Esophagus mucosa (tissue), 1 donor: ENCODE measurements at places on chromosomes 2 and 18.
A peak's percentile ranks its signal among the peaks of the same experiment; 100 is the strongest.

DNA sequence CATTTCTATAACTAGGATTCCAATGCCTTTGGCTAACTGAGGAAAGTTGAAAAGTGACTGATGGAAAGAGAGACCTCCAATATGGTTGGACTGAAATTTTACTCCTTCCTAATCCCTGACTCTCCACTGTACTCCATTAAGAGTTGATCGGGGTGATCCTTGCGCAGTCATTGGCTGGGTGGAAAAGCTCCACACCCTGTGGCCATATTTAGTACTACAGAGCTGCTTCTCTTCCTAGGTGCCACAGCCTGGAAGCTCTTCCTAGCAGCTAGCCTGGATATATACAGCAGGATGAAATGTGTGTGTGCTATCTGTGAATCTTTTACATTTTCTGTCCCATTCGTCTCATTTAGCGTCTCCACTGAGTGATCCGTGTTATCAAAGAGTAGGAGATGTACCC is 71.2 kb downstream of the MEP1B start:
- peak; percentile 29 for ATAC-seq

DNA sequence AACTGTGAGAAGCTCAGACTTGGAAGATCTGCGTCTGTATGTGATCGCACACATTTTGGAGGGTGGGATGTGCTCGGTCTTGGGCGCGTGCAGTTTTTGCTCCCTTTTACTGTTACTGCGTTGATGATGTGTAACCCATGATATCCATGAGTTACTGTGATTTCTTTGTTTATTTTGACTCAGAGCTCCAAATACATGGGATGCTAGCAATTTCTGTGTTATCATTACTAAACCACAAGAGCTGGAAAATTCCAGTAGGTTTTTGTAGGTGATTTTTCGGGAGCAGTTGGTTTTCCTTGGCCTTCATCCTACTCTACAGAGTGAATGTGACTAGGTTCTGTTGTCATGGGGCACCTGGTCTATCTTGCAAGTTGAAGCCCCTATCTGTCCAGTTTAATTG is 124.2 kb downstream of the AGAP1 start:
- no peak for ATAC-seq

- ATAC-seq, result no peak
These were observed 220.6 kb downstream of the SRBD1 start for GRCh38 chr2:45390441-45390840.

DNA sequence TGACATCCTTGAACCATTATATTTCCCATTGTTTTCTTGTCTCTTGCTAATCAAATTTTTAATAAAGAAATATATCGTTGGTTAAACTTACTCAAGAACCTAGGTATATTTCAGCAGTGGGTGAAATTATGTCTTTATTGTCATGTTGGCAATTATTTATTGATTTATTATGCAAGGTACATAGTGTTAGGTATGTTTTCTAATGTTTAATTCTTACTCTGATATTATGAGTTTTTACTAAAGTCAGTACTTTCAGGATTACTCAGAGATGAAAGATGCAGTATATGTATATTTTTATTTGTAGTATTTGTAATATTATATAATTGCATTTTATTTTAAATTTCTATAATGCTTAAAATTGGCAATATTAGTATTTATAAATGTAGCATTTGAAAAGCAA is 46.9 kb downstream of the PSMD14 start:
- ATAC-seq, result no peak

DNA sequence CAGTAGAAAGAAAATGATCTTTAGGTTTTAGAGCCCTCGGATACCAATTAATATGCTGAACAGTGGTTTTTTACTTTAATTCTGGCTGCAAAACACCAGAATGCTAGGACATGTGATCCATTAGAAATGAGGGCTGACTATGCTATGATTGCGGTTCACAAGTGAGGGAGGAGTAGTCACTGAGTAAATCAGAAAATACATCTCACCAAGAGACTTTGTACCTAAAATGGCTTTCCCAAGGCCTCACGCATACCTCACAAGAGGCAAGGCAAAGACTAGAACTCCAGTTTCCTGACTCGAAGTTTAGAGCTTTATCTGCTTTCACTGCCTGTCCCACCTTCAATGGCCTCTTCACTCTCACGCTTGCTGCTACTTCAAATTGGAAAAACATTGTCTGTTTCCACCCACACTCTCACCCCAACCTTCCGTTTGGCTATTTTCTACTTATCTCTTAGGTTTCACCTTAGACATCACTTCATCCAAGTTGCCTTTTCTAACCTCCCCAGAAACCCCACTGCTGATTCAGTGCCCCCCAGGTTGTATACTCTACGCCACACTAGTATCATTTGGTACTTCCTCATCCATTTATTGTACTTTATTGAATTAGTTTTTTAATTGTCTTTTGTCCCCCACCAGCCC is 5.1 kb upstream of the MBD2 start:
- no peak for ATAC-seq

- no peak for ATAC-seq
These were observed 576.9 kb downstream of the ADCYAP1 start for GRCh38 chr18:1481577-1481976.

DNA sequence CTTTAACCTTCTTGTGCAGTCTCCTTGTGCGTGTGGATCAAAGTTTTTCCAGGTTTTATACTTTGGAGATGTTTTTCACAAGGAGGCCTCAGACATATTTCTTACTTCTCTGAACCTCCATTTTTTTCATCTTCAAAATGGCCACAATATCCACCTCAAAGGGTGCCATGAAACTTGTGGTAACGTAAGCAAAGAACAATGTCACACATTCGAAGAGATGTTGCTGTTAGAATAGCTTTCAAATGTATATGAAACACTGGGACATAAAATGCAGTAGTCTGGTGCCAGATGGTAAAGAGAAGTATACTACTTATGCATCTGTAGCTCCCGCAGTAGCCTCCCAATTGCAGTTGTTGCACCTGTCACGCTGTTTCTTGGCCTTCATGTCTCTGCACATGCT is 2.6 kb upstream of the KRCC1 start:
- ATAC-seq, result no peak

DNA sequence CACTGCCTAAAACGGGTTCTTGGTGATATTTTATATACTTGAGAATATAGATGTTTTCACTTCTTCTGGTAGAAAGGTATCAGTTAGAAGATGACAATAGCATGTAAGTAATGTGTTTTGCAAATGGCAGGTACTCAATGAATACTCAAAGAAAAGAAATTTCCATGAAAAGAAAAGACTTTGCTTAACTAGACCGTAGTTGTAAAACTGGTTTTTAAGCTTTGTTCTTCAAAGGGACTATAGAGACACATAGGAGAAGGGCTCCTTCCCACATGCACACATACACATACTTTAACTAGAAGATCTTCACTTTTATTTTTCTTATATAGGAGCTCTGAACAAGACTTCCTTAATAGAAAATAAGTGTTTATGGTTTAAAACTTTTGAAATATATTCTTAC is 215.3 kb upstream of the RND3 start:
- no peak for ATAC-seq

DNA sequence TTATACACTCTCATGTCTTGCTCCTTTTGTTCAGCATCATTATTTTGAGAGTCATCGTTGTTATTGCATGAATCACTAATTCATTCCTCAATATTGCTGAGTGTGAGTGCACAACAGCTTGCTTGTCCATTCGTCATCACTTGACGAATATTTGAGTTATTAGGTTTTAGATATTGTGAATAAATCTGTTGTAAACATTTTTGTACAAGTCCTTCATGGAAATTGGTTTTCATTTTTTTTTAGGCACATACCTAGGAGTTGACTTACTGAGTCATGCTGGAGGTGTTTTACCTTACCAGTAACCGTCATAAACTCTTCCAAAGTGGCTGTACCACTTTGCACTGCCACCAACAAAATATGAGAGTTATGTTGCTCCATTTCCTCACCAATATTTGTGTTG is 84.2 kb upstream of the NCK2 start:
- no peak for ATAC-seq

DNA sequence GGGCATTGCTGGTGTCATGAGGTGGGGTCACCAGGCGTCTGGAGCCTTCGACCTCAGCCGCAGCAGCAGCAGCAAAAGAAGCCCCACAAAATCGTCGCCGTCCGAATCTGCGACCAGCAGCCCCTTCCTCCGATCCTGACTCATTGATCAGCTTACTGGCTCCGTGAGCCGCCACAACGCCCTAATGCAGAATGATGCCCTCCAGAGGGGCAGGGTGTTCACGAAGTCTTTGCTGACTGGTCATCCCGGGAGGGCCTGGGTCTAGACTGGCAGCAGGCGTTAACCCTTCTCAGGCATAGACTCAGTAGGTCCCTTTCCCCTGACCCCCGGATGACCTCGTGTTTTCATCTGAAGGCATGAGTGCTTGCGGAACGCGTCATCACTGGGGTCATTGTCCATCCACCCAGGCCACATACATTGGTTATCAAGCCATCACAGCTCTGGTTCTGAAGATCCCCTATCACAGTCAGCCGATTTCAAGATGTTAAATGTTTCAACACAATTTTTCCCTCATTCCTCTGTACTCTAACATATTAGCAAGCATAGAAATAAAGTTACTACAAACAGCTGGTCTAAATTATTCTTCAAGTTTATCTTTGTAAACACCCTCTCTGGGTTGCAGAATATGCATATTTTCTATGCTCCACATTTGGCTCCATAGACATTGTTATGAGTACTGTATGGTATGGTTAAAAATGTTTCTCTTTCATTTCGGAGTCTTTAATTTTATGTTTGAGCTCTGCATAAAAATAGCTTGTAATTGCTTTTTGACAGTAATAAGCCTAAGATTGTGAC is 83.3 kb upstream of the SALL3 start:
- no peak for ATAC-seq

DNA sequence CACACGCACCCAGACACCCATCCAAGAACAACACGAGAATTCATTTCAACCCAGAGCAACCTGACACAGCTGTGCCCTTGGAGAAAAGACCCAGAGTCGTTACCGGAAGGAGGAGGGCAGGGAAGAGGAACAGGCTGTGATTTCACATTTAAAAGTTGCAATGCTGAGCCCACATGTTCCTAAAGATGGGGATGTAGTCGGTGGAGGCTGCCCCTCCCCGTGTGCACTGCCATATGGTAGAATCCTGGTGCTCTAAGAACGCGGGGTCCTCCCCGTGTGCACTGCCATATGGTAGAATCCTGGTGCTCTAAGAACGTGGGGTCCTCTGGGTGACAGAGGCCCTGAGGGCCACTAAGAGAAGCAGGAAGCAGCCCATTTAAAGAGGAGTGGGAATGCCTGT is 10.9 kb downstream of the MTERF4 start:
- no peak for ATAC-seq

DNA sequence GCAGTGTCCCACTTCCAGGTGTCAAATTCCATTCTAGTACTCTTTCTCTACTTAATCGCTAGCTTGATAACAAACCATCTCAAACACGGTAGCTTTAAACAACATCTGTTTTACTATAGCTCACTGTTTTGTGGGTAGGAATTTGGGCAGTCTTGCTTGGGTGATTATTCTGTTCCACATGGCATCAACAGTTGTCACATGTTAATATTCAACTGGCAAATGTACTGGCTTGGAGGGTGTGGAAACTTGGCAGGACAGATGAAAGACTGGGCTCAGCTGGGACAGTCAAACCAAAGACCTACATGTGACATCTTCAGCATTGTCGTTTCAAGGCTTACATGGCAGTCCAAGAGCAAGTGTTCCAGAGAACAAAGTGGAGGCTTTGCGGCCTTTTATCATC is 241.8 kb downstream of the PTH2R start:
- no peak for ATAC-seq

GRCh38 chr18:79458917-79459803 is 63.4 kb downstream of the NFATC1 start:
- no peak for ATAC-seq

DNA sequence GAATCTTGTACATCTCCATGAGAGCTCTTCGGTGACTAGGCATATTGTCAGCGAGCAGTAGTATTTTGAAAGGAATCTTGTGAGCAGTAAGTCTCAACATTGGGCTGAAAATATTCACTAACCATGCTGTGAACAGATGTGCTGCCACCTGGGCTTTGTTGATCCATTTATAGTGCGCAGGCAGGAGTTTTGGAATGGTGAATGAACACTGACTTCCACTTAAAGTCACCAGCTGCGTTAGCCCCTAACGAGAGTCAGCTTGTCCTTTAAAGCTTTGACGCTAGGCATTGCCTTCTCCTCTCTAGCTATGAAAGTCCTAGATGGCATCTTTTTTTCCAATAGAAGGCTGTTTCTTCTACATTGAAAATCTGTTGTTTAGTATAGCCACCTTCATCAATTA is 4.1 kb downstream of the ASB1 start:
- no peak for ATAC-seq

GRCh38 chr2:85266146-85267041 is 61.4 kb downstream of the TGOLN2 start:
- peak; percentile 74 for ATAC-seq

DNA sequence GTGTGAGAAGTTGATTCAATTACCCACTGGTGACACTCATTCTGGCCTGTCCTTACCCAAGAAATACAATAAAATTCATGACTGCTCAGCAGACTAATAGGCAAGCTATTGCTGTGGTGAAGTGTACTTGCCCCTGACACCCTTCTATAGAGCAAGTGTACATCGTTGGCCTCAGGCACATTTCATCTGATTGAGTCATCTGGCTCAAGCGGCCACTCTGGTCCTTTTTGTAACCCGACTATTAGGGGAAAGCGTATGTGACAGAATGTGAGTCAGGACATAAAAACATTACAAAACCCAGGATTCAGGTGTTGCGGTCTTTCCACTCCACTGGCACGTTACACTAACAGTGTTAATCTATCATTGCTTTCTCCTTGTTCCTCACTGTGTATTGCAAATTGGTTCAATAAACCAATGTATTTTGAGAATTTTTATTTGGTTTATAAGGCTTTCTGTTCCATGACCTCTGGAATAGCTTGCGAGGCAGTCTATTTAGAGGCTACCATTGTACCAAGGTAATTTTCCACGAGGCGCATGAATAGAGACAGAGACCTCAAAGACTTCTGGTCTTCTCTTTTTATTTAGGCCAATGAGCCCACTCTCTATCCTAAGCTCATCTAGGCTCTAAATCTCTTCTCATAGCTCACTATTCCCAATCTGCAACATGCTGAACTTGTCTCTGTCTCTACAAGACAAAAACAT is 10.2 kb upstream of the TTC32 start:
- peak; percentile 79 for ATAC-seq

DNA sequence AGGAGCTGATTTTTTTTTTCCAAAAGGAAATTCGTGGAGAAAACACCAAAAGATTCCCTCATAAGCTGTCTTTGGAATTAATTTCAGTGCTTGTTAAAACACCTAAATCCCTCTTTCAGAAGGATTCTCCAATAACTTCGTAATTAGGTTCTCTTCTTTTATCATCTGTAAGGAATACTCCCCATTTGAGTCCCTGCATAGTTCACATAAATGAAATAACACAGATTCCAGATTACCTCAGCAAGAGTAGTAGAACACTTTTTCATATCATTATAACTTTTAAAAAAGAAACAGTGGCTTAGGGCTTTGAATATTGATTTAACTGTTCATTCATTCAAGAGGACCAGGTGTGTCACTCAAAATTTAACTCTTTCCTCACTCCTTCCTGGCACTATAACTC is 55.5 kb downstream of the ARHGAP28 start:
- no peak for ATAC-seq
